Pulmonary artery endothelial cell (primary cell): ENCODE measurements at places on chromosomes 7 and 10. TPM values are rescaled to one million over a fixed set of nuclear protein-coding genes. Genes with fewer than 3 reads are reported as not detected.

ITGA8 gene
- under 0.01 TPM in 1 of 2 replicates, not detected in the other for total RNA-seq

CRHR2 gene
- total RNA-seq = not detected in 2 replicates

MBL2 gene
- total RNA-seq = not detected in 2 replicates

SYCE1 gene
- 0.21 TPM in 1 of 2 replicates, not detected in the other for total RNA-seq

MYOZ1 gene
- not detected in 2 replicates for total RNA-seq

TFPI2 gene
- total RNA-seq = 16.4 and 79.2 TPM in 2 replicates

PRSS37 gene
- total RNA-seq = not detected in 2 replicates

HTR7 gene
- total RNA-seq = 0.13 and 0.28 TPM in 2 replicates

DNA sequence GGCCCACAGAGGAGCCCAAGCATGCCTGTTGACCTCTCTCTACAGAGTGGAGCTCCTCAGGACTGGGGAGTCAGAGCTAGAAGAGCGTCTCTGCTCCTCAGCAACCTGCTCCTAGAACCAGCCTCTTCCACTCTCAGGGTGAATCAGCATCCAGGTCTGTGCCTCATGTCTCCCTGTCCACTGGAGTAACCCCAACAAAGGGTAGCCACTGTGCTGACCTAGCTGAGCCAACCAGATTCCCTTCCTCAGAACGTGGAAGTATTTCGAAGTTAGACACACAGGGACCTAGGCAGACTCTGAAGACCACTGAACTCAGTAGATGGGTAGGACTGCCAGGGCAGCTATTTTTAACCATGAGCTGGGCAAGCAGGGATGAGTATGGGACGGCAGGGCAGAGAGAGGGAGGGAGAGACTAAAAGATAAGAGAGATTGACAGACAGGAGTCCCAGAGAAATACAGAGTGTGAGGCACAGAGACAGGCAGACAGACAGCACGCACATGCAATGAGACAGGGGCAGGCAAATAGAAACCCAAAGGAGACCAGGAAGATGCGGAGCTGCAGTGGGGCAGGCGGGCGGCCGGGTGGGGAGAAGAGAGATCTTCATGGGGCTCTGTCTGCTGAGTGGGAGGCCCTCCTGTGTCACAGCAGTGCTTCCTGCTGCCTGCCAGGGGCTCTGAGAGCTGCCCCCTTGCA, 56.7 kb downstream of the OSBPL3 start:
- DNase-seq = no peak

DNA sequence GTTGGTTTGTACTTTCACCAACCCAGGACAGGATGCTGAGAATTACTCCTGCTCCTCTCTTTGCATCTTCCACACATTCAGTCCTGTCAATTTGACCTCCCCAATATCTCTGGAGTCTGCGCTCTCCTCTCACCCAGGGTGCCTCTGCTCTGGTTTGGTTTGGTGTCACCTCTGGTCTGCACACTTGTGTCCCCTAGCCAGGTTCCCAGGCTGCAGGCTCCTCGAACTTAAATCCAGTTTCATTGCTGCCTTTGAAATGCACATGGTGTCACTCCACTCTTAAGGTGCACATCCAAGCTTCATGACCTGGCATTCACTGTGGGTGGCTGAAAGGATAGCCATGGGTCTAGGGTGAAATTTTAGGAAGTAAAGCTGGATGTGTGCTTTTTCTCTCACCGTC, 271.6 kb downstream of the RPS24 start:
- no peak for DNase-seq

DNA sequence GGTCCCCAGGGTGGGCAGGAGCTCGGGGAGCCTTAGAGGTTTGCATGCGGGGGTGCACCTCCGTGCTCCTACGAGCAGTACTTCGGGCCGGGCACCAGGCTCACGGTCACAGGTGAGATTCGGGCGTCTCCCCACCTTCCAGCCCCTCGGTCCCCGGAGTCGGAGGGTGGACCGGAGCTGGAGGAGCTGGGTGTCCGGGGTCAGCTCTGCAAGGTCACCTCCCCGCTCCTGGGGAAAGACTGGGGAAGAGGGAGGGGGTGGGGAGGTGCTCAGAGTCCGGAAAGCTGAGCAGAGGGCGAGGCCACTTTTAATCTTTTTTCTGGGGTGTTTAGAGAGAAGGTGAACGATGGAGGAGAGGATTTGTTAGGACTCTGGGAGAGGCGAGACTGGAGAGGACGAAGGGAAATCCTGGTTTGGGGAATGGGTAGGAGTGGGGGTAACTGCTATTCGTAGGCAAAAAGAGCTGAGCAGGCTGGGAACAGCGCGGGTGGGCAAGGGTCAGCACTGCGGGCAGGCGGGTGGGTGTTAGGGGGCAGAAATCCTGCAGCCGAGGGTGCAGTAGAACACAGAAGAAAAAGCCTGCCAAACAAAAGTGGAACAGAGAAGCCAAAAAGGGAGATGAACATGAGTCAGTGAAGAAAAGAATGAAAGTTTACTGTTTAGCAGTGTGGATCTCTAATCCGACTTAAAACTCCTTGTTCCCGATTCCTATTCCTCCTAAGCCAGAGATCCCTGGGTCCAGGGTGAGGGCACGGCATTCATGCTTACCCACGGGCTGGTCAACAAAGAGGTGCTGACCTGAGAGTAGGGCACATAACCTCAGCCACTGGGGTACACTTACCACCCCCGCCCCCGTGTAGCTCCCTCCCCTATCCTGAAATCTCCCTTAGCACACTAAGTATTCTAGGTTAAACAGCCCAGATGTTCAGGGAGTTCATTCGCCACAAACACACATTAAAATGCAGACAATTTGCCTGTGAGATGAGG, 26.9 kb downstream of the PRSS2 start:
- DNase-seq = no peak

GRCh38 chr7:23713285-23714149, 3.5 kb downstream of the STK31 start:
- no peak for DNase-seq

GRCh38 chr7:116273918-116274301, 63.6 kb downstream of the TES start:
- DNase-seq = no peak

DNA sequence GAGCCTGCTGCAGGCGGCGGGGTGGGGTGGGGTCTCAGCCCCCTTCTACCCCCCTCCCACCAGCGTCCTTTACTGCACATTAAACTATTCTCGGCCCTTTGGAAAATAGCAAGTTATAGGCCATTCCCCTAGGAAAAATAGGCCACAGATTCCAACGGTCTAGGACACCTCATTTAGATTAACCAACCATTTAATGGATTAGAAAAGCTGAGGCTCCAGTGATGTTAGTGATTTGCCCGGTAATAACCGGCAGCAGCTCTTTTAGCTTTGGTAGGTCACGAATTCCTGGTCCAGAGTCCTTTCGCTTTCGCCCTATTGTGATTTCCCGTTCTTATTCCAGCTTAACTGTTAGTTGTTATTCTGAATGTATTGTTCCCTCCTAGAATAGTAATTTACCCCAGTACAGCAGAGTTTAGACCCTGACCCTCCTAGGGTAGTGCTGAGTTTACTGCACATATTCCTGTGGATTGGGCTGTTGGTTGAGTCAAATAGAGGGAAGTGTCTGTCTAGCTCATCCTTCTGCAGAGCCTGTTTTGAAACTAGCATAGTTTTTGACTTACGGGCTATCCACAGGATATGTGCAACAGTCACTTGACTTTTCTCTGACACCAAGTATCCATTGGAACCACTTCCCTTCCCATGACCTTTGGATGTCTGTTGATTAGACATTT, 754 bp downstream of the GSTO1 start:
- peak; percentile 81 for DNase-seq

DNA sequence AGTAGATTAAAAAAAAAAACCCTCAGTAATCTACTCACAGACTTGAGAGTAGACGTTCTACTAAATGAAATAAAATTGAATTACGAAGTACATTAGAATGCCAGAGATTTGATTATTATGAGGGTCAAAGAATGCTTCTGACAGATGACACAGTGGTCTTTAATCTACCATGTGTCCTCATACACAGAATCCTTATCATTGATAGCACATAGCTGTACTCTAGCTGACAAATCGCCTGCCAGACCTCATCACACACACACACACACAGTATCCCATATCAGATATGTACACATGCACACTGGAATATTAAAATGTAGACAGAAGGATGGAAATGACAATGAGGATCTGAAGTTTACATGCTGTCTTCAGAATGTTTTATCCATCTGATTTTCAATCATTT, 104.6 kb downstream of the SORCS1 start:
- DNase-seq = no peak

DNA sequence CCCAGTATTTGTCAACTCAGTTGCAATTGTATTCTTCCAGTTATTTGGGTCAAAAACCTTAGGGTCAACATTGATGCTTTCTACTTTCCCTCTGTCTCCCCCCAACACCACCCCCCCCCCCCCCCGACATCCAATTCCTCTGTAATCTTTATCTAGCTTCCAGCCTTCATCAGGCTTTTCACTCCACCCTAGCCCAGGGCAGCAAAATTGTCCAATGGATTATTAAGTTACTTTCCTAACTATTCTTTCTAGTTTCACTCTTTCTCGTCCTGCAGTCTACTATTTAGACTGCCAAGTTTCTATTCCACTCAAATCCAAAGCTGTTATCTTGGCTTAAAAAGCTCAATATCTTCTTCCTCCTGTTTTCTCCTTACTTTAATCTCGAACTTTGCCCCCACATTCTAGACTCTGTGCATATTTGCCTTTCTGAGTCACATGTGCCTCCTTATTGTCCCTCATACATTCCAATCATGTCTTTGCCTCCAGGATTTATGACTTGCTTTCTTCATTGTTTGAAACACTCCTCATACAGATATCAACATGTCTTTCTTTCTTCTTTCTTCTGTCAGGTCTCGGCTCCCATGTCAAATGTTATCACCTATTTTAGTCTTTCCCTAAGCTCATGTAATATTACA, 196.6 kb upstream of the TMEM196 start:
- DNase-seq = peak; percentile 8

- no peak for DNase-seq
These were observed 6.6 kb downstream of the NIPSNAP2 start for GRCh38 chr7:55970978-55971377.

DNA sequence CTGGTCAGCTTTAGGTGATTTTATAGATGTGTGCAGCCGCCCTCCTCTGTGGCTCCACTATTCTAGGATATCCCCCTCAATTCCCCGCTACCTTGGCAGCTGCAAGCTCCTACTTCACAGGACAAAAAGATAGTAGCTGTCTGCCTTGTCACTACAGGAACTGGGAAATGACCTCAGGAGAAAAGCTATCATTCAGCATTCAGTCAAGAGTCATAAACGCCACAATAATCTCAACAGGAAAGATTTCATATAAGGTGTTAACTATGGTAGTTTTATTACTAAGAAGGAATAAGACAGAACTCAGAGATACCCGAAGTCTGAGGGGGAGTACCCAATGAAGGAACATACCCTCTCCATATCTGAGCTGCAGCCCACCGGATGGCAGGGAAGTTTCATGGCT, 63.9 kb downstream of the CRPPA start:
- DNase-seq = no peak

DNA sequence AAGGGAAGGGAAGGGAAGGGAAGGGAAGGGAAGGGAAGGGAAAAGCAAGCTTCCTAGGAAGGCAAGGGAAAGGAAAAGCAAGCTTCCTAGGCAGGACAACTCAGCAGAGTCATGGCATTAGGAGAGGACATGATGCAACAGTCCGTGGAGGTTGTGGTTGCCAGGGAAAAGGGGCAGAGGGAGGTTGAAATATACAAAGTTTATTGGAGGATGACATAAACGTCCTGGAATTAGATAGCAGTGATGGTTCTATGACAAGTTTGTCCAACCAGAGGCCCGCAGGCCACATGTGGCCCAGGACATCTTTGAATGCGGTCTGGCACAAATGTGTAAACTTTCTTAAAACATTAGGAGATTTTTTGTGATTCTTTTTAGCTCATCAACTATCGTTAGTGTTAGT, 59.8 kb upstream of the OPN4 start:
- DNase-seq = no peak

GRCh38 chr10:86755740-86756510, 494 bp upstream of the BMPR1A start:
- DNase-seq = no peak

DNA sequence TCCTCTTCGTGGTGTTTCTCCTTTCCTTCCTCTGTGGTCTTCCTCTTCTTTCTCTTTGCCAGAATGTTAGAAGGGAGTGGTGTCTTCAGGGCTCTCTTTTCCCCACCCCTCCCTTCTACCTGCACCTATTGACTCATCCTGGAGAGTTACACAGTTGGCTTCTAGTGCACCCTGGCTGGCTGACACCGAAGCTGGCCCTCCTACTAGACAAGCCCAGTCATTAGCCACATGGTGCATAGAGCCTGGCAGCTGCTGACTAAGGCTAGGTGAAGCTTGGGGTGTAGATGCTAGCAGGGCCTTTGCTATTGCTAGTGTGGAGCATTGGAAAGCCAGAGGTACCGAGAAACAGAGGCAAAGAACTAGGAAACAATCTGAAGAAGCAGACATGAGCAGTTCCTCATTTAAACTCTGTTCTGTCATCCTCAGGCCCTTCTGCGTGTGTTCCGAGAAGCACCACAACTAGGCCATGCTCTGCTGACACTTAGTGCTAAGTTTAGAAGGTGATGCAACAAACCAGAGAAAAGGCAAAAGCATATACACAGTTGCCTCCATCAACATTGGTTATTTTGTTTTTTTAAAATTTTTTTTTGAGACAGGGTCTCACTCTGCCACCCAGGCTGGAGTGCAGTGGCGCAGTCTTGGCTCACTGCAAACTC, 213.9 kb downstream of the BAMBI start:
- no peak for DNase-seq

DNA sequence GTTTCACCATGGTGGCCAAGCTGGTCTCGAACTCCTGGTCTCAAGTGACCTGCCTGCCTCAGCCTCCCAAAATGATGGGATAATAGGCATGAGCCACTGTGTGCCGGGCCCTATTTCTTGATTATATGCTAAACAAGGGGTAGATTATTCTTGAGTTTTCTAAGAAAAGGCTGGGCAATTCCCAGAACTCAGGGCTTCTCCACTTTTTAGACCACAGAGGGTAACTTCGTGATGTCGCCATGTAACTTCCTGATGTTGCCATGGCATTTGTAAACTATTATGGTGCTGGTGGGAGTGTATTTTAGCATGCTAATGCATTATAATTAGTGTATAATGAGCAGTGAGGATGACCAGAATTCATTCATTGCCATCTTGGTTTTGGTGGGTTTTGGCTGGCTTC, 35.8 kb downstream of the OTUD1 start:
- DNase-seq = no peak

DNA sequence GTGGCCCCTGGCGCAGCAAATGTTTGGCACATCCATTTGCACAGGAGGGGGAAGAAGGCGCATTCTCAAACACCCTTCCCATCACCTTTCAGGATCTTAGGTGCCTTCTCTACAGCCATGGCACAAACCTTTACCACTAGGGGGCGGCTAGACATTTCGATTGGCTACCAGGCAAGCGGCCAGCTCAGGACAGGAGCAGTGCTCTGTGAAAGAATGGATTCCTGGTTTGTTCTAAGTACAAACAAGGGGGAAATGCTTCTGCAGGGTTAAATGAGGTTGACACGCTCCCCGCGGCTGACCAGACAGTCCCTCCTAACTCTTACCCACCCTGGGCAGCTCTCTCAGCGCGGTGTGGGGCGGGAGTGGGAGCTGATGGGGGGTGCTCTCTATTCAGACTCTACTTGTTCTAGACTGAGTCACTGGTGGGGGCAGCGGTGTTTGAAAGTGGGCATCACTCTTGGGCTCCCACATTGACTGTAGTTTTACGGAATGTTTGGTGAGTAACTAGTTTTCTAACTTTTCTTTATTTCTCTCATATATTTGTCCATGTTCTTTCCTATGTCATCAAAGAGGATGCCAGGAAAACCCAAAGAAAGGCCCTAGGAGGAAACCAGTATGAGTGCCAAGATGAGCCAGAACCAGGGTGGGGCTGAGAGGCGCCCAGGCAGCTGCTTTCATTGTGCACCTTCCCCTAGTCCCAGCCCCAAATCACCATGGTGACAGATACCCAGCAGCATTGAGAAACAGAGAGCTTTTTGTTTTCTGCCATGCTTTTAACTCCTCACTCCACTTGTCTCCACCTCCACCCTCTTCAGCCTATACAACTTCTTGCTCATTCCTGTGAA, 61.4 kb upstream of the GPR158 start:
- peak; percentile 11 for DNase-seq

- no peak for DNase-seq
These were observed 8.6 kb downstream of the ADRB1 start for GRCh38 chr10:114052255-114052654.
